ENCODE measurements at places on chromosomes 11 and 22. TPM values are rescaled to one million over a fixed set of nuclear protein-coding genes. Genes with fewer than 3 reads are reported as not detected.

The MS4A7 gene
- total RNA-seq, result not detected

The PPM1F gene
- total RNA-seq, result 122 TPM

The OR6M1 gene
- 0.09 TPM for total RNA-seq

The CALCB gene
- total RNA-seq, result not detected

The SNX32 gene
- 0.52 TPM for total RNA-seq

The KRTAP5-5 gene
- not detected for total RNA-seq

The CECR2 gene
- under 0.01 TPM for total RNA-seq

The MS4A3 gene
- total RNA-seq, result not detected

The RAPSN gene
- total RNA-seq, result 0.22 TPM

The PUS3 gene
- total RNA-seq, result 7.4 TPM

The MAPK8IP1 gene
- 2.0 TPM for total RNA-seq

The FAT3 gene
- under 0.01 TPM for total RNA-seq

The MRGPRX4 gene
- total RNA-seq, result 0.87 TPM

The F2 gene
- total RNA-seq, result not detected

The SLC25A45 gene
- total RNA-seq, result 1.3 TPM

The GRM5 gene
- 0.11 TPM for total RNA-seq

The PLAAT2 gene
- total RNA-seq, result 0.17 TPM

The SEC14L2 gene
- 16.6 TPM for total RNA-seq

The FIBIN gene
- under 0.01 TPM for total RNA-seq

The GALNT18 gene
- total RNA-seq, result 196 TPM

The RPUSD4 gene
- 41.5 TPM for total RNA-seq

The HTR3A gene
- total RNA-seq, result not detected

The HORMAD2 gene
- total RNA-seq, result not detected

The CCDC89 gene
- not detected for total RNA-seq

The CBLIF gene
- not detected for total RNA-seq

The CYB5R2 gene
- total RNA-seq, result 0.33 TPM

The BCO2 gene
- total RNA-seq, result 1.1 TPM
